ENCODE measurements at places on chromosomes 4 and X. TPM values are rescaled to one million over a fixed set of nuclear protein-coding genes. Genes with fewer than 3 reads are reported as not detected.

Gene CORIN
- polyA plus RNA-seq = not detected

DNA sequence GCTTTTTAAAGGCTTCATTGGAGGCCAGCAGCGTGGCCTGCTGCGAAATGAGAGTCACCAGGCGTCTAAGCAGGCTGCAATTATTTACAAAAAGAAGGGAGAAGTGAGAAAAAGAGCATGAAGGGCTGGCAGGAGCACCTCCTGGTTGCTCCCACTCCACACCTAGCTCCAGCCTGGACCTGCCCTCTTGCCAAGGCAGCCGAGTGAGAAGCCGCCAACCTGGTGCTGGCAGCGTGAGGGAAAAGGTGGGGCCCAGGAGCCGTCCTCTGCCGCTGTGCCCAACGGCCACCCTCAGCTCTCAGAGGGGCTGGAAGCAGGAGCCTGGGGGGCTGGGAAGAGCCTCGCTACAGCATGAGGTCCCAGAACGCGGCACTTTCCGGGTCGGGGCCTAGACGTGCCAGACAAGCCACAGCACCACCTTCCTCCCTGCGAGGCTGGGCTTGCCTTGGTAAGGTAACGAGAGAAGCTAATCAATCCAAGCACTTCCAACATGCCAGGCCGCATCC lies 16.3 kb downstream of the SLC6A8 start:
- DNase-seq = no peak

Gene F8A3
- not detected for polyA plus RNA-seq

- no peak for DNase-seq
Observed at GRCh38 chrX:147570483-147570882, 341.2 kb upstream of the FMR1 start.

DNA sequence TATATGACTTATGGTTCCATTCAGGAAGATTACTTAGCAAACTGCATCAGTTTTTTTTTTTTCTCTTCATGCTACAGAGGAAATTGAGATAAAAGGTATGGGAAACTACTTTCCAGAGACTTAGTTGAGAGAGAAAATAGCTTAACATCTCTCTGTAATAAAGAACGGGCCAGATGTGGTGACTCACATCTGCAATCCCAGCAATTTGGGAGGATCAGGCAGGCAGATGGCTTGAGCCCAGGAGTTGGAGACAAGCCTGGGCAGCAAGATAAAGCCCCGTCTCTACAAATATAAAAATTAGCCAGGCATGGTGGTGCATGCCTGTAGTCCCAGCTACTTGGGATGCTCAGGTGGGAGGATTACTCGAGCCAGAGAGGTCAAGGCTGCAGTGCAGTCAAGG lies 271.2 kb upstream of the TENM3 start:
- DNase-seq = no peak

GRCh38 chr4:3415471-3416141 lies 26.2 kb upstream of the HGFAC start:
- DNase-seq = no peak

- no peak for DNase-seq
Observed at GRCh38 chr4:10808591-10808990, 124.0 kb upstream of the CLNK start.

DNA sequence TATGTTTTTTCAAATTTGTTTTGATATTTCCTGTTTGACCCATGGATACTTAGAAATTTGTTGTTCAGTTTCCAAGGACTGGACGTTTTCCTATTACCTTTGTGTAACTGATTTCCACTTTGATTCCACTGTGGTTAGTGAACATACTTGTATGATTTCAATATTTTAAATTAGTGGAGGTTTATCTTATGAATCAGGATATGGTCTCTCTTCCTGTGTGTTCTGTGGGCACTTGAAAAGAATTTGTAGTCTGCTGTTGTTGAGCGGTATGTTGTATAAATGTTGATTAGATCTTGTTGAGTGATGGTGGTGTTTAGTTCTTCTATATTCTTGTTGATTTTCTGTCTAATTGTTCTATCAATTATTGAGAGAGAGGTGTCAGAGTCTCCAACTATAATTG lies 21.2 kb upstream of the LAMTOR3 start:
- no peak for DNase-seq

DNA sequence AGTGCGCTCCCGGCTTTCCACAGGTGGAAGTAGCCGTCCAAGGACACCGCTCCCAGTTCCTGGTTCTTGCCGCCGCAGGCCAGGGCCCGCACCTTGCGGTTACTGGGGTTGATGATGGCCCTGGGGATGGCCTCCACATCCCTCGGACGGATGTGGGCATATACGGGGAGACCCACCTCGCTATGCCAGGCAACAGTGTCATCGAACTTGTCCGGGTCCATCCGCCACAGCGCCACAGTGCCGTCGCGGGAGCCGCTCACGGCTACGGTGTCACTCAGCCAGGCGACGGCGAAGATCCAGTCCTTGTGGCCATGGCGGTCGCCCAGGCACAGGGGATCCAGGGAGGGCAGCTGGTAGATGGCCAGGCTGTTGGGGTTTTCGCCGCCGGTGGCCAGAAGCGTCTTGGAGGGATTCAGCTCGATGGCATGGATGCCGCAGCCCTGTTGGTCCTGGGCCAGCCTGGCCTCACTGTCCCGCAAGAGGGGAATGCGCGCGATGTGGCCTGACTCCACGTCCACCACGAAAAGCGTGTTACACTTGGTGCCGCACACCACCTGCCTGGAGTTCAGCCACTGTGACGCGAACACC lies 795 bp downstream of the DCAF12L1 start:
- DNase-seq = no peak
